ENCODE measurements at places on chromosomes 12 and 14.

DNA sequence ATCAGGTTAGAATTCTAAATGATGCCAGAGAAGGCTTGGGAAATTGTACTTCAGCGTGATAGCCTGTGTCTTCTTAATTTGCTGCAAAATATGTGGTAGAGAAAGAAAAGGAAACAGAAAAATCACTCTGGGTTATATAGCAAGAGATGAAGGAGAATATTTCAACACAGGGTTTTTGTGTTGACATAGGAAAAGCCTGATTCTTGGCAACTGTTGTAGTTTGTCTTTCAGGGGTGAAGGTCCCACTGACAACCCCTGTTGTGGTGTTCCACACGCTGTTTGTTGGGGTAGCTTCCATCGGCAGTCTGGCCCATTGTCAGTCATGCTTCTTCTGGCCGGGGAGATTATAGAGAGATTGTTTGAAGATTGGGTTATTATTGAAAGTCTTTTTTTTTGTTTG, 13.8 kb upstream of the SLCO1C1 start:
- no peak for DNase-seq

- no peak for DNase-seq
These were observed 128.8 kb downstream of the ITPR2 start for GRCh38 chr12:26704214-26704613.

DNA sequence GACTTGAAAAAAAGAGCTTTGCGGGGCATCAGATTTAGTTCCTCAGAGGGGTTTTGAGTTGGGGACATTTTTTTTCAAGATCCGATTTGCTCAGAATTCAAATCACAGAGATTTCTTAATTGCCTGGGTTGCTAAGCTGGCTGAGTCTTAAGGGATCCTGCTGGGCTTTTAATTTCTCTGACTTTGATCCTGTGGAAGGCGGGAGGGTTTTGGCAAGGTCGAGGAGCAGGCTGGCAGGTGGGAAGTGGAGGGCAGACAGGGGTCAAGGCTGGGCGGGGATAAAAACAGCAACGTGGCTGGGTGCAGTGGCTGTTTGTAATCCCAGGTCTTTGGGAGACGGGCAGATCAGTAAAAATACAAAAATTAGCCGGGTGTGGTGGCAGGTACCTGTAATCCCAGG, 33.5 kb upstream of the CCDC63 start:
- DNase-seq, result no peak

DNA sequence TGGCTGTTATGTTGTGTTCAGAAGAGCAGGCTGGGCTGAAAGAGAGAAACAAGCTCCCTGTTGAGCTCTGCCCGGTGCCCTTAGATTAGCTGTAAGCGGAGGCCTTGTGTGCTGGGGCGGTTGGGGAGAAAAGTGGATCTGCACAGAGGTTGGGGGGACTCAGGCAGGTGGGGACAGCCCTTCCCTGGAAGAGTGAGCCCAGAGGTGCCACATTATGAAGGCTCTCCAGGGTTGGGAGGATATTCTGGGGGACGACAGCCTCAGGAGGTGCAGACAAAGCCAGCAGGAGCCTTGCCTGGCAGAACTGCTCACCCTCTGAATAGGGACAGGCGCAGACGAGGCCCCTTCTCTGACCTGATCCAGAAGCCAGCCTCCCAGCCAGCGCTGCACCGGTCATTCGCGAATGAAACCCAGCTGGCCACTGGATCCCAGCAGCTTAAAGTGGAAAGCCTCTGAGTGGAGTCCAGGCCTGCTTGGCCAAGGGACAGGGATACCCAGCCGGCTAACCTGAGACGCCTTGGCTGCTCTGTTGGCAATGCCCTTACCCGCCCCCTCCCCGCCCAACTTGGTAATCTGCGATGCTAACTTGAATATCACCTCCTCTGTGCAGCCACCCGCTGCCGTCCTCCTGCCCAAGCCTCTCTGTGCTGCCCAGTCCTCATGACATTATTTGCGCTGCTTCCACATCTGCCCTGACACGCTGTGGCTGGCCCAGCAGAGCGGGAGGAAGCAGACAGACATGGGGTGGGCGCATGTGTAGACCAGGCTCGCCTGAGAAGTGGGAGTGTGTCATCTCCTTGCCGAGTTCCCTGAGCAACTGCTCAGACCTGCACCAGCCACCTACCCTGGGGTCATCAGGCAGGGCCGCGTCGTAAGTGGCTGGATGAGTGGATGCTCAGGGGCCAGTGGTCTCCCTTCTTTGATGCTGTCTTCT, 5.6 kb downstream of the HIP1R start:
- no peak for DNase-seq

DNA sequence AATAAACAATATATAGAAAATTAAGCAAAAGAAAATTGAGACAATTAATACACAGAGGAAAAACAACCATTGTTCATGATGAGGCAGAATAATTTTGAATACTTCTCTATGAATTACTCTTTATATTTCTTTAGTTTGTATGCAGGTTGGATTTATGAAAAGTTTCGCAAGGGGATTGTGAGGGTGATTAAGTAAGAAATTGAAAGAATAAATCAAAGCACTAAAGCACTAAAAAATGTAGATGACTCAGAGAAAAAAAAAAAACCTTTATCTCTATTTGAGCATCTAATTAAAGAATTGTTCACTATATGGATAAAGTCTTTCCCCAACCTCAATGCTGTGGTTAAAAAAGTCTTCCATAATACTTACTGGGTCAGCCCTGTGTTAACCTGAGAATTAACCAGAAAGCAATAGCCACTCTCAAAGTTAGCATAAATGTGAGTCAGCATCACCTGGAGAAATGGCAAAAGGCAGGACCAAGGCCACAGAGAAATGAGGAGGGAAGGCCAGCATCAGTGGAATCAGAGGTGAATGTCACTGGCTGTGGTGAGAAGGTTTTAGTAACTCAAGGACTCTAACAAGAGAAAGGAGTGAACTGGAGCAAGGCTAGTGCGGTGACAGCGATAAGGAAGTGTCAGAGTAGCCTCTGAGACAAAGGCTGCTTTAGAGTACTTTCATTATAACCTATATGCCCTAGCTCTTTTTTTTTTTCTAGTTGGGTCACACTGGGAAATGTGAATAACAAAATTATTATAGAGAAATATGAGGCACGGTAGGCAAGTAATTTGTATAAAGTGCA, 310.4 kb downstream of the KCNC2 start:
- DNase-seq, result no peak

GRCh38 chr14:96247031-96247430, 9.0 kb upstream of the BDKRB1 start:
- DNase-seq, result no peak

DNA sequence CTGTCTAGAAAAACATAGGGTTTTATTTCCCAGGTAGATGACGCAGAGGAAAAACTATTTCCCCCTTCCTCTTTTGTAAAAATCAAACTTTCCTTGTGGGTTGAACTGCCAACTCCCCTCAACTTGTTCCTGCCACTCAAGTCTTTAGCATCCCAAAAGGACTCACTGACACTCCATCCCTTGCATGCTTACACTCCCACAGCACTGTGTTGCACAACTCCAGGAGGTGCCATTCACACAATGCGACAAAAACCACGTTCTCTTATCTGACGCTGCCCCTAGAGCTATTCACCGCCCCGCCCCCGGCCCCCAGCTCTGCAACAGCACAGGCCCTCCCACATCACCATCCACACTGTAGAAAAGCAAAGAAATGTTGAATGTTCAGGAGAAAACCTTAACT, 16.9 kb upstream of the STON2 start:
- no peak for DNase-seq

DNA sequence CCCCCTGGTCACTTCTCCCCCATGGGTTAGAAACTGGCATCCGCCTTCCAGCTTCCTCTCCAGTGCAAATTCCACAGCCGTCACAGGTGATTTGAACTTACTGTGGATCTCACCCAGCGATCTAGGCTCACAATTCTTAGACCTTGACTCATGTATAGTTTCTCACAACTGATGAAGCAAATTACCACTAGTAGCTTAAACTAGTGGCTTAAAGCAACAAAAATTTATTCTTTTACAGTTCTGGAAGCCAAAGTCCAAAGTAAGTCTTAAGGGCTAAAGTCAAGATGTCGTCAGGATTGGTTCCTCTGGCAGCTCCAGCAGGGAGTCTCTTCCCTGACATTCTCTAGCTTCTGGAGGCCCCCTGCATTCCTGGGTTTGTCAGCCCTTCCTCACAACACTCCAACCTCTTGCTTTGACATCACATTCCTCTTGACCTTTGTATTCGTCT, 117.4 kb downstream of the KTN1 start:
- no peak for DNase-seq

GRCh38 chr12:125202421-125202820, 137.2 kb downstream of the AACS start:
- DNase-seq, result no peak

DNA sequence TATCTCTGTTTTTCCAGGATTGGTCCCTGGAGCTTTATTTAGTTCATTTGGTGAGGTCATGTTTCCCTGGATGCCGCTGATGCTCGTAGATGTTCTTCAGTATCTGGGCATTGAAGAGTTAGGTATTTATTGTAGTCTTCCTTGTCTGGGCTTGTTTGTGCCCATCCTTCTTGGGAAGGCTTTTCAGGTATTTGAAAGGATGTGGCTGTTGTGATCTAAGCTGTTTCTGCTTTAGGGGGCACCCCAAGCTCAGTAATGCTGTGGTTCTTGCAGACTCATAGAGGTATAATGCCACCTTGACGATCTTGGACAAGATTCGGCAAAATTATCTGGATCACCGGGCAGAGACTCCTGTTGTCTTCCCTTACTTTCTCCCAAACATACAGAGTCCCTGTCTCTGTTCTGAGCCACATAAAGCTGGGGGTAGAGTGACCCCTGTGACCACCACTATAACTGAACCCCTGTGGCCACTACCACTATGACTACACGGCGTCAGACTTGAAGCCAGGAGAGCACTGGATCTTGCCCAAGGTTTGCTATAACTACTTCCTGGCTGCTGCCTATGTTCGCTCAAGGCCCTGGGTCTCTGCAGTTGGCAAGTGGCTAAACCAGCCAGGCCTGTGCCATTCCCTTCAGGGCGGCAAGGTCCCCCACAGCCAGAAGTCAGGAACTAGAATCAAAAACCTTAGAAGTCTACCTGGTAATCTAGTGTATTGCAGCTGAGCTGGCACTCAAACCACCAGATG, 40.9 kb downstream of the FGD4 start:
- DNase-seq, result no peak

DNA sequence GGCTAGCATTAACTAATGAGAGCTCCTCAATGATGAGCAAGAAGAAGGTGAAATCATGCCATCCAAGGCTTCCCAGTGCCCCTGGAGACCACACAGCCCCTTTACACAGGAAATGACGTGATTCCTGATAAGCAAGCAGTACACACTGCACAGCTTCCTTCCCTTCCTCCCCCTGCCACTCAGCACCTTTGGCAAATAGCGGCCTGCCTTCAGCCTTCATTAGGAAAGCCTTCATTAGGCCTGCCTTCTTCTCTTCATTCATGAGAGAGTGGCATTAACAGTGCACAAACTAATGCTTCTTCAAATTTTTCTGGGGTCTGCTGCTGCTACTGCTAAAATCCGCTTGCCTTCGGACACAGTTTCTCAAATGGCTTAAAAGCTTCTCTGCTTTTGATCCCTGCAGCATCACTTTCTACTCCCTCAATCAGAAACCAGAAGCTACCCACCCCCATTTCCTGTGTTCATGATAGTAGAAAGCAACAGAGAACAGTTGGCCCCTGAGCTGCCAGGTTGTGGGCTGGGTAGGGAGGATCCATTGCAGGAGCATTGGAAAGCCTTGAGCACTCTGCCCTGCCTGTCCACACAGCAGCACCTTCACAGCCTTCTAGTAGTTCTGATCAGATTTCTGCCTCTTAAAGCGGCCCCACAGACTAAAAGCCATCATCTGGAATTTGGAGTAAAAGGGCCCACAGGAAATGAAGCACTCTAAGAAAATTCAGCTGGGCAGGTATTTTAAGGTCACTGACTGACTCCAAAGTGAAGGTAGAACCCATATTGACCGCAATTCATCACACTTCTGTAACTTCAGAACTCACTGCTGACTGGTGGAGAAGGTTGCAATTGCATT, 103.8 kb upstream of the ETV6 start:
- peak; percentile 21 for DNase-seq

- no peak for DNase-seq
These were observed 93.5 kb downstream of the GALNT8 start for GRCh38 chr12:4813741-4814140.

GRCh38 chr12:25929142-25929541, 29.3 kb upstream of the RASSF8 start:
- no peak for DNase-seq

- no peak for DNase-seq
These were observed 17.0 kb downstream of the CAMKK2 start for GRCh38 chr12:121279507-121279915.

GRCh38 chr14:88386256-88386794, 868 bp downstream of the SPATA7 start:
- DNase-seq, result no peak

GRCh38 chr14:75738192-75738591, 77.1 kb downstream of the TTLL5 start:
- no peak for DNase-seq

- no peak for DNase-seq
These were observed 98.9 kb downstream of the RERG start for GRCh38 chr12:15122344-15122743.

DNA sequence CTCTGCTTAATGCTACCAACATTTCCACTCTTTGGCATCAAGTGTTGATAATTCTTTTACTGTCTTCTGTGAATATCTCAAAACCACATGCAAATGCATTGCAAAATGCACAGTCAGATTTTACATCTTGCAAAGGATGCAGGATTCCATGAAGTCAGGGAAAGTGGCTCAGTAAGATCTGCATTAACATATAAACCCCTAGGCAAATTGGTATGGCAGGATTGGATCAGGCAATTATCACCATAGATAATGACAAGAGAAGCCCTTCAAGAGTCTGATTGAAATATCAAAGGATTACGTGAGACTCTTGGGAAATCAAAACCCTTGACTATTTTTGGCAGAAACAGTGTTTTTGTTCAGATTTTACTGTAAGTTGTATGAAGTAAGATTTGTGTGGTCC, 71.0 kb downstream of the TMTC2 start:
- no peak for DNase-seq

DNA sequence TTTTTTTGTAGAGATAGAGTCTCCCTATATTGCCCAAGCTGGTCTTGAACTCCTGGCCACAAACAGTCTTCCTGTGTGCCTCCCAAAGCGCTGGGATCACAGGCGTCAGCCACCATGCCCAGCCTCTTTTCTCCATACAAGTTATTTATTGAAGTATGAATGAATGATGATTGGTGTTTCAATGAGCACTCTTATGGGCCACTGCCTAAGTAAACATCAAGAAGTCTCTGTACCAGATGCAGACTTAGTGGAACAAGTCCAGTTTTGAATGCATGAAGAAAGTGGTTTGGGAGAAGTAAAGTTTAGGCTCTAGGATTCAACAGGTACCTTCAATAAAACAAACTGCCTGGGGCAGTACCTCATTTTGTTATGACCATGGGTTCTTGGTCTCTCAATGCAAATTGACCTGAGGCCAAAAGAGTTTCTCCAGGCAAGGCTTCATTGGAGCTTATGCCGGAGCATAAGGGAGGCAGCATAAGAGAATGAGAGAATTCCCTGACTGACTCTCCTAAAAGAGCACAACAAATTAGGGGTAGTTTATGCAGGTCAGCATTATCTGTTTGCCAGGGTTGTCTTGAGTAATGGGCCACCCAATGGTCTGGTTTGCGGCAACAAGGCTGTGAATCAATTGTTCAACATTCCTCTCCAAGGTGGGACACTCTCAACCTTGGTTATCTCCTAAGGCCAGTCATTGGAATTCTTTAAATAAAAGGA, 1.1 kb upstream of the GMFB start:
- no peak for DNase-seq
